Pancreas (tissue), 10 donors: ENCODE measurements at places on chromosomes 16 and 17. TPM values are rescaled to one million over a fixed set of nuclear protein-coding genes. Genes with fewer than 3 reads are reported as not detected.

DNA sequence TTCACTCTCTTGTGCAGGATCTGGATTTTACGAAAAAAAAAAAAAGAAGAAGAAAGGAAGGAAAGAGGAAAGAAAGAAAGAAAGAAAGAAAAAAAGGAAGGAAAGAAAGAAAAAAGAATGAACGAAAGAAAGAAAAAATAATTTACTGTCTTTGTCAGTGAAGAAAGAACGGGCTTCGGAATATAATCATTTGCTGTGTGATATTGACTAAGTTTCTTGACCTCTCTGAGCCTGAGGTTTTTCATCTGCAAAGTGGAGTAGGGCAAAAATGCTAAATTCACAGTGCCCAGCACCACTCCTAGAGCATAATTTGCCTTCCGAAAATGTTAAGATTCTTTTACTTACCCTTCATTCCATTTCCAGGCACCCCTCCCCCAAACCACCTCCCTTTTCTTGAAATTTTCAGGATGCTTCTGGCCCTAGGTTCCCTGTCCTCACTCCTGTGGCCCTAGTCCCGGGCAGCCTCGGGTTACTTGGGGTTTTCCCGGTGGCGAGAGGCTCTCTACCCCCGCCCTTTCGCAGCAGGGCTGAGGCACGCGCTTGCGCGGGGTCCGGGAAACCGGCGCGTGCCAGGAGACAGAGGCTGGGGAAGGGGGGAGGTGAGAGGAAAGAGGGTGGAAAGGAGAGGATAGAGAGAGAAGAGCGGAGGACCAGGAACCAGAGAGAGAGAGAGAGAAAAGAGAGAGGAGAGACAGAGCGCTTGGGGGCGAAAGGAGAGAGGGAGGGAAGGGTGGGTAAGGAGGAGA is at the start of gene CNTNAP1:
Gene CNTNAP1 (plus strand): TSS at position 556 of the 746 bp plus-strand sequence. CDS start 299 bp downstream, outside the sequence.
- peak; percentile 46 for DNase-seq

GRCh38 chr16:11196286-11196828 is 59.6 kb downstream of the SOCS1 start:
- no peak for DNase-seq

DNA sequence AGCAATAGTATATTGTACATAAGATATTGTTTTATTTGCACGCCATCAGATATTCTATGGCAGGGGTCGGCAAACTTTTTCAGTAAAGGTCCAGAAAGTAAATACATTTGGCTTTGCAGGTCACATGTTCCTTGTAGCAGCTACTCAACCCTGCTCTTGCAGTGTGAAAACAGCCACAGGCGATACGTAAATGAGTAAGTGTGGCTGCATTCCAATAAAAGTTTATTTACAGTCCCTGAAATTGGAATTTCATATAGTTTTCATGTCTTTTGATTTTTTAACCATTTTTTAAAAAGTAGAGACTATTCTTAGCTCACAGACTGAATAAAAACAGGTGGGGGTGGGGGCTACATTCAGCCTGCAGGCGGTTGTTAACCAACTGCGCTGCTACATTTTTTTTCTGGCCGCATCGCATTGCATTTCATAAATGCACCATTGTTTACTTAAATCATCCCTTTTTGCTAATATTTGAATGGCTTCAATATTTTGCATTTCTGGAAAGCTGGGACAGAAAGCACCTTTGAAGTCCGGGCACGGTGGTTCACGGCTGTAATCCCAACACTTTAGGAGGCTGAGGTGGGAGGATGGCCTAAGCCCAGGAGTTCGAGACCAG is 50.5 kb upstream of the HAPSTR1 start:
- no peak for DNase-seq

DNA sequence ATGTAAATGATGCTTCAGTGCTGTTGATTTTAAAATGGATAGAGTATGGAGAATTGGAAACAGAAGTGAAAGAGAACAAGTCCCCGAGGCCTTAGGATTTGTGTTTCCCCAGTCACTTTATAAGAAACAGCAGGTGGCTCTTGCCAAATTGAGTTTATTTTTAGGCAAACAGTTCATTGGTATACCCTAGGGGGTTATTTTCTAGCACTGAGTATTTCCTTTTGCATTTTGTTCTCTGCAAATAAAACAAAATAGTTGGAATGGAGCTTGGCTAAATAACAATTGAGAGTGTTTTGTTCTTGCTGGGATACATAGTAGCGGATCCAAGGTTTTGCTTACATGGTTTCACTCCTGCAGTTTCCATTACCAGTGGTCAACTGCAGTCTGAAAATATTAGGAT is 591.1 kb upstream of the C16orf82 start:
- DNase-seq = no peak

GRCh38 chr16:9176547-9177418 is 85.3 kb downstream of the HAPSTR1 start:
- no peak for DNase-seq

- DNase-seq = no peak
Measured at GRCh38 chr17:73924114-73924908, 279.2 kb upstream of the RPL38 start.

KRT10 gene
- total RNA-seq = 22.7 TPM

GRCh38 chr17:82241183-82241925 is 12.5 kb downstream of the SLC16A3 start:
- DNase-seq = peak; percentile 86

DNA sequence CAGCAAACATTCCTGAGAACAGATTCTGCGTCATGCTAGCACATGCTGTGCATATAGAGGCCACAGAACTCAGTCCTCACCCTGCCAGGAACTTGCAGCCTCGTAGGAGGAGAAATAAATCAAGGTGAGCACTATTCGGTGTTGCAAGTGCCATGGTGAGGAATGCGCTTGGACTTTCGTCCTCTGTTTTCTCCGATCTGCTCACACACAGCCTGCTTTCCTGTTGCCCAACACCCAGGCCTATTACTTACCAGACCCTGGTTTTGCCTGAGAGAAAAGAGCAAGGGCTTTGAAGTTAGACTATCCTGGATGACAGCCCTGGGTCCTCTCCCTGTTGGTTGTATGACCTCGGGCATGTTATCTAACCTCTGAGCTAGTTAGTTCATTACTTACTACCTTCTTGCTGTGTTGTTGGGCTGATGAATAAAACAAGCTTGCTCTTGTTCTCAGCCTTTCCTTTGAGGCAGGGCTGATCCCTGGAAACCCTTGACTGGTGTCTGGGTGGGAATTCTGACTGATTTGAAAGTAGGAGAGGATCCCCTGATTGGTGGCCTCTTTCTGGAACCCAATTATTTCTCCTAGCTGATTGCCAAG is 2.9 kb downstream of the ACSF2 start:
- DNase-seq = no peak

DNAH2 gene
- total RNA-seq = 0.16 TPM

DNA sequence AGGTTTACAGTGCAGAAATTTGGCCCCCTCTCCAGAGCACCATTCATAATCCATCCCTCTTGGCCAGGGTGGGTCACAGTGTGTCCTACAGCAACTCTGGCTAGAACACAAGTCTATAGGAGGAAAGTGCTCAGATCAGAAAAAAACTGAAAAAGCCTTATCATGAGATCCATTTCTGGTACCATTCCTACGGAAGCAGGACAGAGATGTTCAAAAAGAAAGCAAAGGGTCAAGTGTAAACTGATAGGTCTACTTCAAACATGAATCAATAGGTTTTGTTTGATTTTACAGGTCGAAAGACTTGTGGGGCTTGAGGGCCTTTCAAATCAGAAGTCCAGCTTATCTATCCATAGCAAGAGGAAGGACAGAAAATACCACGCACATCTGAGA is 326.4 kb downstream of the SOX9 start:
- no peak for DNase-seq

GRCh38 chr17:69523244-69523861 is 108.9 kb downstream of the MAP2K6 start:
- no peak for DNase-seq

TVP23A gene
- total RNA-seq = not detected

PTGES3L gene
- total RNA-seq = 0.32 TPM
